Neuronal stem cell (in vitro differentiated cells): ENCODE measurements at places on chromosomes 2 and 18.

DNA sequence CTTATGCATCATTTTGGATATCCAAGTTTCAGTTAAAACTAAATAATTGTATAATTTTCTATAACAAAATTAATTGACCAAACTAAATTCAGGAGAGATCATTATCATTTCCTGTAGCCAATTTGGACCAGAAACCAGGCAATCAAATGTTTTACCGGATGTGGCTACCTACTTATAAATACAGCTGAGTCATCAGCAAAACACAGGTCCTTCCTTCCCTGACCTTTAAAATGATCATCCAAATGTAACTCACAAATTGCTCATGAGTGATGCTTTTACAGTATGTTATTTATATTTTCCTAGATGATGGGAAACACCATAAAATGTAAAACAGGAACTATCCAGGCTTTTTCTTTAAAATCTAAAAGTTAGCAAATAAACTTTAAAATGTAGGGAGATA, 133.7 kb downstream of the CBLN2 start:
- H3K27me3 ChIP-seq, result no peaks in the 10 kb centered on the region
- H3K4me3 ChIP-seq, result no peak overlapping the region
- H3K36me3 ChIP-seq, result no peaks in the 10 kb centered on the region
- no peak overlapping the region for H3K27ac ChIP-seq
- no peak for DNase-seq

GRCh38 chr18:71936744-71937143, 607.4 kb downstream of the CBLN2 start:
- H3K36me3 ChIP-seq, result no peaks in the 10 kb centered on the region
- H3K4me3 ChIP-seq, result no peak overlapping the region
- DNase-seq, result no peak

GRCh38 chr2:232113821-232114220, 152.3 kb downstream of the DIS3L2 start:
- H3K27me3 ChIP-seq, result no peaks in the 10 kb centered on the region
- DNase-seq, result no peak
- no peak overlapping the region for H3K27ac ChIP-seq
- H3K36me3 ChIP-seq, result no peaks in the 10 kb centered on the region

- H3K36me3 ChIP-seq, result no peaks in the 10 kb centered on the region
- DNase-seq, result no peak
- H3K27me3 ChIP-seq, result no peaks in the 10 kb centered on the region
- H3K4me1 ChIP-seq, result peaks cover 10% of the 10 kb centered on the region
Measured at GRCh38 chr2:173658946-173659371, 304.3 kb downstream of the CDCA7 start.

GRCh38 chr2:23385351-23385747, 370 bp downstream of the KLHL29 start:
- peaks cover 2% of the 10 kb centered on the region for H3K4me1 ChIP-seq
- peaks cover 3% of the 10 kb centered on the region for H3K27me3 ChIP-seq
- no peak overlapping the region for H3K27ac ChIP-seq

DNA sequence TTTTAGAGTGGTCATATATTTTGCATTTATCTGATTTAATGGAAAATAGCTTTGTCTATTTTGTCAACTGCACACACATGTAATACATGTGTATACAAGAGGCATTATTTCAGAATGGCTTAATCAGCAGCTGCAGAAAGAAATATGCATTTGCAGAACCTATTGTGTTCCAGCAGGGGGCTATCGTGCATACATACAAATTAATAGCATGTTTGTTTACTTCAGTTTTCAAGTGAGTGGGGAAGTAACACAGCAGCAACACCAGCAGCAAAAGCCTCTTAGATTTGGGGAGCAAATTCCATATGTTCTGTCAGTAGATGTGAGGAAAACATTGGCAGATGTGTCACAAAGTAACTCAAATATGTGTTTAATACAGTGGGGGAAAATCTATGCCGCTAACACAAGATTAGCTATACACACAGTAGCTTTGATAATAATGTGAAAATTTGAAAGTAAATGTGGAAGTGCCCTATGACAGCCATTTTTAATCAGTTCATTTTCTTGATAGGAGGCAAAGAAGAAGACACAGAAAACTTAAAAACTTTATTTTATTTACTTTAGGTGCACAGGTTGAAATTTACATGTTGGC, 218.1 kb downstream of the WDR7 start:
- no peak overlapping the region for H3K27ac ChIP-seq
- H3K4me1 ChIP-seq, result peaks cover 16% of the 10 kb centered on the region
- no peak for DNase-seq
- no peak overlapping the region for H3K4me3 ChIP-seq
- no peaks in the 10 kb centered on the region for H3K36me3 ChIP-seq
- no peaks in the 10 kb centered on the region for H3K27me3 ChIP-seq

GRCh38 chr2:113834051-113834730, 55.7 kb upstream of the ACTR3 start:
- no peak for DNase-seq
- no peak overlapping the region for H3K27ac ChIP-seq
- H3K27me3 ChIP-seq, result no peaks in the 10 kb centered on the region
- H3K4me3 ChIP-seq, result no peak overlapping the region

DNA sequence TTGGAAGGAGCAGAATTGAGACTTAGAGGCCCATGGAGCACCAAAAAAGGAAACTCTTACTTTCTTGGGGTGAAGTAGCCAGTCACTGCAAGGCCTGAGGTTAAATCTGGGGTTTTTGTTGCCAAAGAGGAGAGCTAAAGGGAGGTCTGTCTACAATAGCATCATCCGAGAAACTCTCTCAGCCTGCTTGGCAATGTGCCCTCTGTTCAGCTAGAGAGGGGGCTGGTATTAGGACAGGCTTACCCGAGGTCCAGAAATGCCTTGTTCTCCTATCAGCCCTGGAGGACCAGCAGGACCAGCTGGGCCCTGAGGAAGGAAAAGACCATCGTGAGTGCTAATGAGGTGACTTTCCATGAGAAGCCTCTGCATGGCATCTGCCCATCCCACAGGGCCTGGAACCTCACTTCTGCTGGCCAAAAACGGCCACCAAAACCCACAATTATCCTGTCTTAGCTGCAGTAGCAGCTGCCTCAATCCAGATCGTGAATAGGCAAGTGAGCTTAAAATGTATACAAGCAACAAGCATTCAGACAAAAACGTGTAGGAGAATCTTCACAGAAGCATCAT, 61.6 kb downstream of the COL6A3 start:
- no peak overlapping the region for H3K27ac ChIP-seq
- H3K36me3 ChIP-seq, result no peaks in the 10 kb centered on the region
- H3K4me3 ChIP-seq, result no peak overlapping the region
- DNase-seq, result no peak

DNA sequence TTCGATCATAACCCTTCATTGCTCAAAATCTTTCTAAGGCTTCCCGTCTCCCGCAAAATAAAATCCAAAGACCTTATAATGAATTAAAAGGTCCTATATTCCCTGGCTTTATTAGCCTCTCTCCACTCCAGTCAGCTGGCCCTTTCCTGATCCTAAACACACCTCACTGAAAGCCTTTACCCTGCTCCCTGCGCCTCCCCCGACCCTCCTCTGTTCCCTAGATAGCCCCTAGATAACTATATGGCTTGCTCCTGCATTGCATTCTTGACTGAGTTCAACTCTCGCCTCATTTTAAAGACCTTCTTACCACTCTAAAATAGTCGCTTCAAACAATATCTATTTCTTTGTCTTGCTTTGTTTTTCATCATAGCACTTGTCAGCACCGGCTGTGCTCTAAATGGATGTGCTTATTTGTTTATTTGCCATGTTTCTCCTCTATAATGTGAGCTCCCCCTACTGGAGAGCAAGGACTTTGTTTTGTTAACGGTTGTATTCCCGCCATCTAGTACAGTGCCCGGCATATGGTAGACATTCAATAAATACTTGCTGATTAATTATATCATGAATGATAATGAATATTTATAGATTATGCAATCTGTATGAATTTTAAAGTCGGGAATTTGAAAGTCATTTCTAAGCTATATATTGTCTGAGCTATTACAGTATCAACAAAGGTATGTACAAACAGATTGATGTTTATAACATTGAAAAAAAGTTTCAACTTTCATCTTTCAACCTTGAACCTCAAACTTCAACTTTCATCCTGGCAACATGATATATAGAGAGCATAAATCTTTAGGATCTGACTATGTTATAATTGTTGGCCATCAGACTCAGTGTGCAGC, 32.4 kb upstream of the VIT start:
- peak; percentile 54 for DNase-seq
- no peak overlapping the region for H3K27ac ChIP-seq
- no peaks in the 10 kb centered on the region for H3K27me3 ChIP-seq
- no peaks in the 10 kb centered on the region for H3K4me1 ChIP-seq
- H3K36me3 ChIP-seq, result no peaks in the 10 kb centered on the region
- no peak overlapping the region for H3K4me3 ChIP-seq

GRCh38 chr2:228048838-228049490, 132.5 kb downstream of the SPHKAP start:
- H3K27ac ChIP-seq, result no peak overlapping the region
- no peaks in the 10 kb centered on the region for H3K27me3 ChIP-seq
- no peak overlapping the region for H3K4me3 ChIP-seq
- peak; percentile 31 for DNase-seq
- no peaks in the 10 kb centered on the region for H3K36me3 ChIP-seq

DNA sequence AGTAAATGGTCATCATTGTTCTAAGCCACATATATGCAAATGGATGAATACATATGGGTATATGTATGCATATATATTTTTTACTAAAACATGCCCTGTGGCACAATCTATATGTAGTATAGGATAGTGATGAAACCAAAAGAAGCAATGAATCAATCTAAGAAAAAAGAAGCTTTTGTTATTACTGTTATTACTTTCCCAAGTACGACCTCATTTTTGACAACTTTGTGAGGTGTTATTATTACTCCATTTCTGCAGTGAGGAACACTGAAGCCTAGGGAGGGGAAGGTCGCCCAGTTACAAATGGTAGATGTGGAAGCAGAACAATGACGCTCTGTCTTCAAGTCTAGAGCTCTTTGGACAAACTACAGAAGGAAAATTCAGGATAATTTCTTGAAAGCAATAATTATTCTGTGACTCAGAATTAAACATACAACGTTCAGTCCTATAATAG, 38.3 kb downstream of the STAT4 start:
- no peak overlapping the region for H3K27ac ChIP-seq
- H3K27me3 ChIP-seq, result no peaks in the 10 kb centered on the region
- peaks cover 2% of the 10 kb centered on the region for H3K4me1 ChIP-seq

- no peak for DNase-seq
- H3K36me3 ChIP-seq, result no peaks in the 10 kb centered on the region
- H3K4me3 ChIP-seq, result no peak overlapping the region
- no peaks in the 10 kb centered on the region for H3K4me1 ChIP-seq
- no peak overlapping the region for H3K27ac ChIP-seq
Measured at GRCh38 chr18:69956057-69956456, 8.4 kb upstream of the CD226 start.

- H3K36me3 ChIP-seq, result no peaks in the 10 kb centered on the region
- no peak for DNase-seq
- no peak overlapping the region for H3K27ac ChIP-seq
- no peak overlapping the region for H3K4me3 ChIP-seq
Measured at GRCh38 chr2:97994476-97994875, 1.3 kb downstream of the TMEM131 start.

DNA sequence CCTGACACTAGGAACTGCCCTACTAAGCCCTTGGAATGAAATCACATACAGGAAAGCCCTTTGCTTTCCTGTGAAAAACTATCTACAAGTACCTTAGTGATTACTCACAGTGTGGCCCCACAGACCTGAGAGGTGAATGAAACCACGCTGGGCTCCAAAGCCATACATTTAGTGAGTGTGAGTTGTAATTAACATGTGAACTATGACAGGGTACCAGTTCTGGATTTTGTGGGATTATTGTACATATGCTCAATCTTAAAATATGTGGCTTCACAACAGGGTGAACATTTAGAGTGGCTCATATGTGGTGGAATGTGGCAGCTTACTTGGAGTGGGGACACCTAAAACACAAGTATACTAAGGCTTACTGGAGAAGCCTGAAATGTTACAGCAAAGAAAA, 12.3 kb downstream of the KCTD1 start:
- no peak overlapping the region for H3K4me3 ChIP-seq
- no peak overlapping the region for H3K27ac ChIP-seq
- peaks cover 4% of the 10 kb centered on the region for H3K4me1 ChIP-seq

GRCh38 chr2:164717000-164717803, 95.9 kb upstream of the GRB14 start:
- H3K27me3 ChIP-seq, result no peaks in the 10 kb centered on the region
- no peaks in the 10 kb centered on the region for H3K36me3 ChIP-seq
- peaks cover 26% of the 10 kb centered on the region for H3K4me1 ChIP-seq

GRCh38 chr2:215260097-215260677, 51.7 kb upstream of the ATIC start:
- no peaks in the 10 kb centered on the region for H3K36me3 ChIP-seq
- H3K4me1 ChIP-seq, result no peaks in the 10 kb centered on the region
- DNase-seq, result no peak
- H3K27me3 ChIP-seq, result no peaks in the 10 kb centered on the region
- H3K27ac ChIP-seq, result no peak overlapping the region

GRCh38 chr2:234991793-234992192, 40.0 kb downstream of the SH3BP4 start:
- H3K27ac ChIP-seq, result no peak overlapping the region
- H3K4me3 ChIP-seq, result no peak overlapping the region

- H3K4me1 ChIP-seq, result peaks cover 19% of the 10 kb centered on the region
- DNase-seq, result no peak
- H3K27ac ChIP-seq, result no peak overlapping the region
- H3K27me3 ChIP-seq, result no peaks in the 10 kb centered on the region
- peaks cover 34% of the 10 kb centered on the region for H3K36me3 ChIP-seq
- no peak overlapping the region for H3K4me3 ChIP-seq
Measured at GRCh38 chr2:240796543-240797499, 23.2 kb downstream of the KIF1A start.

DNA sequence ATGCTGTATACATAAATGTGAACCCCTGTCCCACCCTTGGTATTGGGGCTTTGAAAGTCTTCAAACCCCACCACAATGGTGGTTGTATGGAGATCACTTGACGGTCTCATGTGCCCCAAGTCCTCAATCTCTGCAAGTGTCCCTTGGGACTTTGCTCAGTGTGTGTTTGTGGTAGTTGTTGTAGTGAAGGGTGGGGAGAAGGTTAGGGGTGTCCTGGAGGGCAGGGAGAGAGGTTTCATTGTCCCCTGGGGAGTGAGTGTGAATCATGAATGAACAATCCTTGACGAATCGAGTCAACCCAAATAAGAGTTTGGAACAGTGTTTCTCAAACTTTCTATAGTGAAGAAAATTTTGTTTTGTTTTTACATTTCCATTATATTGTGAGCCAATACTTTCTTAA, 28.1 kb downstream of the COL4A3 start:
- no peak overlapping the region for H3K27ac ChIP-seq
- H3K4me1 ChIP-seq, result peaks cover 3% of the 10 kb centered on the region
- no peaks in the 10 kb centered on the region for H3K36me3 ChIP-seq
- H3K27me3 ChIP-seq, result no peaks in the 10 kb centered on the region

GRCh38 chr2:55114082-55114481, 63.8 kb upstream of the RTN4 start:
- H3K4me3 ChIP-seq, result no peak overlapping the region
- H3K36me3 ChIP-seq, result no peaks in the 10 kb centered on the region
- H3K27ac ChIP-seq, result no peak overlapping the region
- DNase-seq, result no peak
- peaks cover 36% of the 10 kb centered on the region for H3K4me1 ChIP-seq
